Stimulated activated CD4-positive, alpha-beta T cell treated with anti-CD3 and anti-CD28 coated beads, Interleukin-15, amount 100 ng/mL, for 1 hour (primary cell): ENCODE measurements at places on chromosomes 4 and X.

GRCh38 chr4:185536411-185536709 is 1.1 kb upstream of the PDLIM3 start:
- no peak for DNase-seq

DNA sequence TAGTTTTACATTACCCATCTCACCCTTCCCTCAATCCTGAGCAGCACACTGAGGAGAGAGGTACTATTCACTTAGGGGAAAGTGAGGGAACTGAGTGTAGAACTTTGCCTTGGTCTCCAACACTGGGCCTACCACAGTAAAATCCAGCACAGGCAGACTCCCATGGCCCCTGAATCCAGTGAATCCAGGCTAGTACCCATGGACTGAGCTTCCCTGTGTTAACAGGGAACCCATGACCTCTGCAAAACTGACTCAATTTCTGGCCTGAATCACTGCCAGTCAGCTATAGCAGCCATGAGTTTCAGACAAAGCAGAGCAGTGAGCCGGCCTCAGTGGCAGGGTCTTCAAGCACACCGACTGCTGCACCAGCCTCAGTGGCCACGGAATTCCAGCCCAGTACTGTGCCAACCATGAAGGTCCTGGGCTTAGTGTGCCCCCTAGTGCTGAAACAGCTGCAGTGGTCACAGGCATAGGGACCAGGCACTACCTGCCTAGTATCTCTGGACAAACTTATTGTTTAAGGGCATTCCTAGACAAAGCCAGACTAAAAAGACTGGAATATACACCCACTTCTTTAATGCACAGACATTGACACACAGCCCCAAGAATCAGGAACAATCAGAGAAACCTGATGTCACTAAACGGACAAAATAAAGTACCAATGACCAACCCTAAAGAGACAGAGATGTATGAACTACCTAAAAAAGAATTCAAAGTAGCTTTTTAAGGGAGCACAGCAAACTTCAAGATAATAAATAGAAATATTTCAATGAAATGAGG is 127.4 kb upstream of the RPL34 start:
- no peak for DNase-seq

- no peak for DNase-seq
These were observed 28.3 kb upstream of the BTC start for GRCh38 chr4:74822603-74823002.

GRCh38 chr4:73608689-73609594 is 11.3 kb downstream of the RASSF6 start:
- no peak for DNase-seq

GRCh38 chr4:5709207-5709575 is 832 bp upstream of the EVC2 start:
- DNase-seq = no peak

DNA sequence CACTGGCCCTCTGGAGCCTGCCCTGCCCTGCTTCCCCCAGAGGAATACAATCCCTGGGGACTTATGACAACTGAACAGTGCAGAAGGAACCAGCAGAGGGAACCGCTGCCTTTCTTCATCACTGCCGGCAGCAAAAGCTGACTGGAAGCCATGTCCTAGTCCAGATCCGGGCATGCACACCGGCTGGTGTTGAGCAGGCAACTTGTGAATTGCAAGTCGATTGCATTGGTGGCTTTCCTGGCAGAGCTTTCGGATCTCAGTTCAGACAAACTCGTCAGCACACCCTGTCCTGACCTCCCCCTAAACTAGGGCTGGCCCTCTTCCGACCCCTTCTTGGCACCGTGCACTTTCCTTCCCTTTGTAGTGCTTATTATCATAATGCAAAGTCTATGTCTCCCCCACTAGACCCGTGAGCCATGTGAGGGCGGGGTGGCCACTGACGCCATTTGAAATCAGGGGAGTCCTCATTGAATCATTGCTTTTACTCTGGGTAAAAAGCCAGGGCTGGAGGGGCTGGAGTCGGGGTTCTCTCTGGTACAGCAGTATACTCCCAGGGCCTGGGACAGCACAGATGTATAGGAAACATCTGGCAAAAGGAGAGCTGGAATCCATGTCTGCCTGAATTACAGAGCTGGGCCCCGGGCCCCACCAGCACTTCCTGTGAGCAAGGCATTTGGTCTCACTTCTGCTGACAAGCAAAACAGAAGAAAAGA is 1.8 kb downstream of the ARHGAP4 start:
- DNase-seq = no peak

DNA sequence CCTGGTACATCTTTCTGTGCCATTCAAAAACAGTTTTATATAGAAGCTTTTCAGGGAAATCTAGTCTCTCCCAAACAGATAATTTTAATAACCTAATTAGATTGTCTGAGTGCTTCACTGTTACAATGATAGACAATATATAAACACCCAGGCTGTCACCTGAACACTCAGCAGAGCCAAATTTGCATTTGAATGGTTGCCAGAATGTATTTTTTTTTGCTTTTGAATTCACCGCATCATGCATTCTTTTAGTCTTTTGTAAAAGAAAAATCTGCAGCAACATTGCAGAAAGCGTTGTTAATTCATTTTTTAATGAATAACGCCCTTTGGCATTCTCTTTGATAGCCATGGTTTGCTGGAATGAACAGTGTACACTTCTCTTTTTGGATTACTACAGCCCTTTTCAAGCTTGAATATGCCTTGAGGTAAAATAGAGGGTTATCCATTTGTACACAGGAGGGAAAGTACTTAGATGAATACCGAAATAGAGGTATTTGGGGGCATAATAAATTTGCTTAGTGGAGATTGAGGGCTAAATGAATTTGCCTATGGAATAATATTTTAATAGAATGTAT is 175.0 kb upstream of the EPHA5 start:
- no peak for DNase-seq

DNA sequence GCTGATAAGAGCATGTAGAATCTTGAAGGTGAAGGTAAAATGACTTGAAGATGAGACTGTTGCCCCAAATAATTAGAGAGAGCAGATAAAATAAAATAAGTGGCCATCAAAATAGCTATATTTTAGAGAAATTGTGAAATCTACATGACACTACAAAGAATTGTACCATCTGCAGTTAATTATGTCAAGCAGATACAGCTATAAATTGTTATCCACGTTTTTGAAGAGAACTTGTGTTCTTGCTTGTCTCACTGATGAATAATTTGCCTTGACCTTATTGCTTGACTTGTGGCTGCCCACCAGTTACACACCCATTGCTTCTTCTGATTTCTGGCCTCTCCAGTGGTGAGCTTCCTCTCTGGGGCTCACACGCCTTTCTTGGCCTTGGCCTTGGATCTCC is 75.8 kb upstream of the TNIP3 start:
- no peak for DNase-seq
